ENCODE measurements at places on chromosomes 6 and 20.

- DNase-seq, result no peak
Observed at GRCh38 chr6:133752129-133752528, 136.8 kb upstream of the TCF21 start.

- DNase-seq, result no peak
Observed at GRCh38 chr6:66423047-66423446, 716.0 kb upstream of the EYS start.

GRCh38 chr6:84372290-84372689, 144.8 kb upstream of the CEP162 start:
- no peak for DNase-seq

DNA sequence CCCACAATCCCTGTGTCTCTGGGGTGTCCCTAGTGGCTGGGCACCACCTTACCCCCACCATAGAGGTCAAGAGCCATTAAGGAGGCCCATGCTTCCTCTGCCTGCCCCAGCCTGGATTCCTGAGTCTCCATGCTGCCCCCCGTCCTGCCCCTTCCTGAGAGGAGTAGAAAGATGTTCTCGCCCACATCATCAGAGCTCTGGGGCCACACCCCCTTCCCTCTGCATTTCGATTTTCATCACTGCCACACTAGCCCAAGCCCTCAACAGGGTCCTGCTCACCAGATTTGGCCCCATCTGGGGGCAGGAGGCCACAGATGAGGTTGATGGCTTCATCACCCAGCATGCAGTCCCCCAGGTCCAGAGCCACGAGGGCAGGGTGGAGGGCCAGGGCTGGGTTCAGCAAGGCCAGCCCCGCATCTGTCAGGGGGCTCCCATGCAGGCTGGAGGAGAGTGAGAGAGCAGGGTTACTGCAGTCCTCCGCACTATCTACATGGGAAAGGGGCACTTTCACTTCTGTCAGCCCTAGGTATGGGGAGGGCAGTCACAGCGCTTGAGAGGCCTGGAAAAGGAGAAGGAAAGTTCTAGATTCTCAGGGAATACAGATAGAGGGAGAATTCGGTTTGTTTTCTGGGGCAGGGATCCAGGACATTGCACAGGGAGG, 1.5 kb downstream of the LRRC73 start:
- no peak for DNase-seq

DNA sequence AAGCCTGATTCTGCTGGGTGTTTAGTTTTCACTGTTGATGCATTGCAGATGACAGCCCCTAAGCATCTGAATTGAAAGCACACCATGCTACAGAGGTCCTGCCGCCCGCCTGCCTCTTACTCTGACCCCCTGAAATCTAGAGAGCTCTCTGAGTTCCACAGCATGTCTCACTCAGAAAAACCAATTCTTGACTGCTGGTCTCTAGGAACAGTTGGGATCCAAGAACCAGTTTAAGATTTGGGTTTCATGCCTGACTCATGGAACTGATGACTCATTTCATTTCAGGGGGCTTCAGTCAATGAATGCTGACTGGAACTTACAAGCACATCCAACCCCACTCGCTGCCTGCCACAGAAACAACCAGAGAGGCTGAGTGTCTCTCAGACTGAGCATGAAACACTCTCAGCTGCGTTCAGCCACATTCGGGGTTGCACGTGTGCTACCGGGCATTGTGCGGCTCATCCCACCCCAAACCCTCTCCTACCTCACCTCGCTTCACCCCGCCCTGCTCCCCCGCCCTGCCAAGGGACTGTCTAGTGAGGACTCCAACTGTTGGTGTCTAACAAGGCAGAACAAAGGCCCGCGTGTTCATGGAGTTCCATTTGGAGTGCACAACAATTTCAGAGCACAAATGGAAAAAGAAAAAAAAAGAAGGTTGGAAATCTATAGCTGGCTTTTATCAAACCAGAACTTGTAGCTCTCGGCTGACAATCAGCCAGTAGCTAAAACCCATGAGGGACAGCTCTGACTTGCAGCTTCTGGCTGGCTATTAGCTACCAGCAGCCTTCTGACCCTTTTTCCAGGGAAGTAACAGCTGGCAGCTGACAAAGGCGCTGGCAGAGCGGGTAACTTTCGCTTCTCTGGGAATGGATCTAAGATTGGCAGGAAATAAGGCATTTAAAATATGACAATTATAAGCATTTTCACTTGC, 20.0 kb upstream of the TRAF3IP2 start:
- DNase-seq, result no peak

- no peak for DNase-seq
Observed at GRCh38 chr6:70231311-70231710, 71.6 kb downstream of the COL9A1 start.

DNA sequence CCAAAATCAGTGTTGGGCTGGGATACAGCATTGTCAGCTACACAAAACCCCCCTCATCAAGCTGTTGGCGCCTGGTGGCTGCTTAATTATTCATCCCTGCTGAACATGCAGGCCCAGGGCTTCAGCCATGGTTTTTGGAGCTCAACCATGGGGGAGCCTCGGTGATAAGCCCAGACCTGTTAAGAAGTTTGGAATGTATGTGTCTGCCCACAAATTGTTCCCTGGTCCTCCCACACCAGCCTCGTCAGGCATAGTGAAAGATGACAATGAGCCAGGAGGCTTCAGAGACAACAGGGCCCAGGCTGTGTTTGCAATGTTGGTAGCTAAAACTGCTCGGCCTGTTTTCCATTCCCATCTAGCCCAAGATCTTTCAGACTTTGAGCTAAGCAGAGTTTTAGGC, 34.8 kb upstream of the SIRPA start:
- DNase-seq, result no peak

- DNase-seq, result no peak
Observed at GRCh38 chr6:22807261-22807660, 237.9 kb downstream of the HDGFL1 start.

DNA sequence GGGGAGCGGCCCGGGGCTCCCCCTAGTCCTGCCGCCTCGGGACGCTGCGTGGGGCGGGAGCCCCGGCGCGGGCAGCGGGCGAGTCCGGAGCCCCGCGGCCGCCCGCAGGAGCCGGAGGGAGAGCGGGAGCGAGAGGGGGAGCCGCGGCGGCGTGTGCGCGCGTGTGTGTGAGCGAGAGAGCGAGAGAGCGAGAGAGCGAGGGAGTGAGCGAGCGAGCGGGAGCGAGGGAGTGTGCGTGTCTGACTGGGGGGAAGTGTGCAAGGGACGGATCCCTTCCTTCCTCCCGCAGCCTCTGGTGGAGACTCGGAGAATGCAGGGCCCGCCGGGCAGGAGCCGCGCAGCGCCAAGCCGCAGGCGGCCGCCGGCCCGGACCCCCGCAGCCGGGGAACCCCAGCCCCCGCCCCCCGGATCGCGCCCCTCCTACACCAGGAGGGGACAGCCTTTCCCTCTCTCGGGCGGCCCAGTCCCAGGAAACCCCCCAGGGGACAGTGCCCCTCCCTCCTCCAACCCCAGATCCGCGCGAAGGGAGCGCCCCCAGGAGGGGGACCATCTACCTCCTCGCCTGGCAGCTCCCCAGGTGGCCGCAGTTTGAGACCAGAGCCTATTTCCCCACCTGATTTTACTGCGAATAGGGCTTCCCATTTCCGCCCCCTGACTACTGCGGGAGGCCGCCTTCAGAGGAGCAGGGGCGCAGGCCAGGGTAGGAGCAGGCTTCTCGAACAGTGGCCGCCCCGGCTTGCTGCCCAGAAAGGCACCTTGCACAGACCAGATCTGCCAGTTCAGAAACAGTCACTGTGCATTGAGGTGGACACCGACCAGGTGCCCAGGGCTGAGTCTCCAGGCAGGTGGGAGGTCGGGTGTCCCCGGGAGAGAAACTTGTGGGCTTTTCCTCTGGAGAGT, at the start of gene CDH22:
Gene CDH22 (minus strand): TSS at position 241 of the 900 bp plus-strand sequence. CDS start 57,204 bp downstream, outside the sequence.
- peak; percentile 69 for DNase-seq

DNA sequence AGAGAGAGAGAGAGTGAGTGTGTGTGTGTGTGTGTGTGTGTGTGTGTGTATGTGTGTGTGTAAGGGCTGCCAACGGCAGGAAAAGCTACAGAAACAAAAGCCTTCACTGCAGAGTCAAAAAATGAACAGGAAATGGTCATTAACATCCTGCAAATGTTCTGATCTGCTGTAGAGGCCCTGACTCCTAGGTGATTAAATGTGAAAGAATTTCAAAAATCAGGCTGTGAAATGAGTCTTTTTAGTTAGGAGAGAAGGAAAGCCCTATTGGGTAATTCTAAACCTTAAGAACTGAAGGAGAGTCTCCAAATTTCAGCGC, 166.5 kb upstream of the MYLIP start:
- no peak for DNase-seq

DNA sequence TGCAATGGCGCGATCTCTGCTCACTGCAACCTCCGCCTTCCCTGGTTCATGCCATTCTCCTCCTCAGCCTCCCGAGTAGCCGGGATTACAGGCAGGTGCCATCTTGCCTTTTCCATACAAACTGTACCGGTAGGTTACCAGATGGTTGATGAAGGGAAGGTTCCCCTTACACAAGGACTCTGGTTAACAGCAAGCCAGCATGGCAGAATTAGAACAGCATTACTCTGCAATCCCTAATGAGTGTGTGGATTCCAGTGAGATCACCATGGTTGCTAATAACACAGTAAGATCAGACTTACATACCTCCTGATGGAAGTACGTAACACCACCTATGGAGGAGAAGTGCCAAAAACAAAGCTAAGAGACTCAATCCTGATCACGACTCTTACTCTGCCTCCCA, 51.7 kb downstream of the TTI1 start:
- no peak for DNase-seq

DNA sequence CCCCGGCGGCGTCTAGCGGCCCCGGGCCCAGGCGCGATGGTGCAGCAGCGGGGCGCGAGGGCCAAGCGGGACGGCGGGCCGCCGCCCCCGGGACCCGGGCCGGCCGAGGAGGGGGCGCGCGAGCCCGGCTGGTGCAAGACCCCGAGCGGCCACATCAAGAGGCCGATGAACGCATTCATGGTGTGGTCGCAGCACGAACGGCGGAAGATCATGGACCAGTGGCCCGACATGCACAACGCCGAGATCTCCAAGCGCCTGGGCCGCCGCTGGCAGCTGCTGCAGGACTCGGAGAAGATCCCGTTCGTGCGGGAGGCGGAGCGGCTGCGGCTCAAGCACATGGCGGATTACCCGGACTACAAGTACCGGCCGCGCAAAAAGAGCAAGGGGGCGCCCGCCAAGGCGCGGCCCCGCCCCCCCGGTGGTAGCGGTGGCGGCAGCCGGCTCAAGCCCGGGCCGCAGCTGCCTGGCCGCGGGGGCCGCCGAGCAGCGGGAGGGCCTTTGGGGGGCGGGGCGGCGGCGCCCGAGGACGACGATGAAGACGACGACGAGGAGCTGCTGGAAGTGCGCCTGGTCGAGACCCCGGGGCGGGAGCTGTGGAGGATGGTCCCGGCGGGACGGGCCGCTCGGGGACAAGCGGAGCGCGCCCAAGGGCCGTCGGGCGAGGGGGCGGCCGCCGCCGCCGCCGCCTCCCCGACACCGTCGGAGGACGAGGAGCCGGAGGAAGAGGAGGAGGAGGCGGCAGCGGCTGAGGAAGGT, 715 bp downstream of the SOX12 start:
- peak; percentile 81 for DNase-seq

DNA sequence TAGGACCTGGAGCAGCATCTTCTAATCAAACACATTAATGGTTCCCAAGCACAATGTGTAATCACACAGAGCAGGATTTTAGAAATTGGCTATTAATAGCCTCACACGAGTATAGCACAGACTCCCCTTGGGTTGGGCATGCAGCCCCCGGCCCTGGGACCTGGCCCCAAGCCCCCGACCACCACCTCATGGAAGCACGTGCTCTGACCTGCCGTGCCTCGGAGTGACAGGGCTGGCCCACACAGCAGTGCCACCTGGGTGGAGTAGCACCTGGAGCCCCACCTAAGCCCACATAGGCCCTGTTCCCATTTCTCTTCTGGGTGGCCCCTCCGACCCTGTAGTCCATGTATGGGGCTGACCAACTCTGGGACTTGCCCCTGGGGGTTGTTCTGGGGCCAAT, 171.8 kb downstream of the TTLL2 start:
- no peak for DNase-seq

DNA sequence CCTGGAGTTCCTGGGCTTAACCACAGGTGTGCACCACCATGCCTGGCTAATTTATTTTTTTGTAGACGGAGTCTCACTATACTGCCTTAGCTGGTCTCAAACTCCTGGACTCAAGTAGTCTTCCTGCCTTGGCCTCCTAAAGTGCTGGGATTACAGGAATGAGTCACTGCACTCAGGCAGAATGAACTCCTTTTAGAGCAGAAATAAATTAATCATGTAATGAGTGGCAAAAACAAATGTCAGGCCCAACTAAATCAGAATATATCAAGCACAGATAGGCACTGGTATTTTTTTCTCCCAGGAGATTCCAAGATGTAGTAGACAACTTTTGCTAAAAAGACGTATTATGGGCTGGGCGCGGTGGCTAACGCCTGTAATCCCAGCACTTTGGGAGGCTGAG, 2.6 kb downstream of the RPS10 start:
- no peak for DNase-seq

GRCh38 chr6:50277774-50278173, 228.0 kb upstream of the DEFB112 start:
- no peak for DNase-seq

DNA sequence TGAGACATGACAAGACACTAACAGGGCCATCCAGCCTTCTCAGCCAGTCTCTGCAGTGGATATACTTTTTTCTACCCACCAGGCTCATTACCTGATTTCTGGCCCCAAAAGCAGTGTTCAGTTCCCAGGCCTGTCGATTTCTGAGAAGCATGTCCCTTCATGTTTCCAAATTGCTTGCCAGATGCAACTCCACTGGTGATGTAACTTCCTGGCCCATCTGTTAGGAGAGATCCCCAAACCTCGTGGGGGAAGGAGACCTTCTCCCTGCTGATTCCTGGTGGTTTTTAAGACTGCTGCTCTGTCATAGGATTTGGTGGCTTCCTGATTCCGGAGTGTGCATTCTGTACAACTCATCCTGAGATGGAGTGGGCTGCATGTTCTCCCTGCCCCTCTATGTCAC, 31.6 kb upstream of the MRPS10 start:
- DNase-seq, result no peak

- no peak for DNase-seq
Observed at GRCh38 chr20:16528078-16528477, 45.2 kb downstream of the KIF16B start.

DNA sequence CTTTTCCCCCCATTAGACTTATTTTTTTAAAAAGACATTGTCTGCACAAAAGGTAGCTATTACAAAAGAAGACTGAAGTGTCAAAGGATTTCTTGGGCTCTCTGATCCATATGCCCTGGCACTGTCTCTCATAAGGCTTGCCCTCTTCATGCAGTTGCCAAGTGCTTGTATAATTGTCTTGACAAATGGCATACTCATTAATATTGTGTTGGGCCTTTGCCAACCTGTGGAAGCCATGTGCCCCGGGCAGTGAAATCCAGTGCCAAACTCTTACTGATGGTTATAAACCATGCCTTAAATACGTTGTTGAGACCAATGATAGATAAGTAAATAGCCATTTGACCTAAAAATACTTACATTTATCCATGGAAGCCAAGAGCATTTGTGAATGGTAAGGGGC, 98.1 kb downstream of the FARS2 start:
- DNase-seq, result no peak

DNA sequence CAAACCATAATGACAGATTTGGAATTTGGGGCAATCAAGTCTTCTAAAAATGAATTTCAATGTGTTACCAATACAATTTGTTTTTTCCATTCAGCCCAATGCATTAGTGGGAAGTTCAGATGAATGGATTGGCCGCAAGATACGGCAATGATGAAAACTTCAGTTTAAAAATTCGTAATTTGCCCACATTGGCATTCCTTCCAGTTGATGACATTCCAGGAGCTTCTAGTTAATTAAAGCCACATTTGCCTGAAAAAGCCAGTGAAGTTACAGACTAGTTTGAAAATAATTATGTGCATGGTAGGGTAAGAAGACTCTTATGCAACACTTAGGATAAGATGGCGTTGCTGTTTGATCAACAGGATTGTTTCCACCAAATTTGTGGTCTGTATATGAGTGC, 46.2 kb downstream of the NHLRC1 start:
- no peak for DNase-seq

- DNase-seq, result no peak
Observed at GRCh38 chr6:87199787-87200186, 44.4 kb downstream of the ZNF292 start.
